AG10803 (cell line): ENCODE measurements at places on chromosomes 2 and 18.

- DNase-seq: no peak
Observed at GRCh38 chr2:177260379-177260778, 4.1 kb downstream of the NFE2L2 start.

DNA sequence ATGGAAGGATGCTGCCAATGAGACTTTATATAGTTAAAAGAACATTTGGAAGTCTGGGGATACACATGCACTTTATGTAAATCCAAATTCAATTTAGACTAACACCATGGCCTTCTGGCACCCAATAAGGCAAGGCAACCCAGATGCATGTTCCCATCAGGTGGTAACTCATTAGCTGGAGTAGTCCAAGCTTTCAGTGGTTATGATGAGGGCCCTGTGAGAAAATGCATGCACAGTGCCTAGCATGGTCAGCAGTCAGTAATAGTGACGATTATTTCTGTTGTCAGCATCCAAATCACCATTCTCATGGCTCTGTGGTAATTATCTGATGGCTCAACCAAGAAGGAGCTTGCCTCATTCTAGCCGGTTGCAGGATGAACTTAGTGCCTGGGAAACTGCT is 70.3 kb upstream of the CTLA4 start:
- peak; percentile 70 for DNase-seq

DNA sequence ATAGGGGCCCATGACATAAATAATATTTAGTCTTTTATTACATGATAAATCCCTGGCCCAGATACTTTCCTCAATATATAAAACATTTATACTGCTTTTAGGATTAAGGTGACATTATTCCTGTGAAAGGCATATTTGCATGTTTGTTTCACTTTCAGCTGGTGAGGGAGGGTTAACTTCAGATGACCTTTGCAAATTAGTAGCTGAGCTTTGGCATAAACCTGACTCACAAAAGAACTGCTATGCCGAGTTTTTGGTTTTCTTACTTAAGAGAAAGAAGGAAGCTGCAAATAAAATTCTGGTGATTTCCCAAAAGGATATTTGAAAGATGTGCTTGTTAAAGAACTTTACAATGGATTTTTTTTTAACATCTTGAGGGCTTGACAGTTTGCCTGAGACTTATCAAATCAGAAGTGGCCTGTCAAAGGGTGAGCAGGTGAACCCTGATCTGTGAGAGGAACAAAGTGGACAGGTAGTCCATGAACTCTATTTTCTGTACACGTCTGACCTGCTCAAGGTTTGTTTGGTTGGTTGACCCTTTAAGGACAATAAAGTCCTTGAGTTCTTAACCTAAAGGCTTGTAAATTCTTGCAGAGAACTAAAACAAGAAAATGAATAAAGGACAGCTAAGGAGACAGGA is 93.5 kb downstream of the FAM124B start:
- no peak for DNase-seq

DNA sequence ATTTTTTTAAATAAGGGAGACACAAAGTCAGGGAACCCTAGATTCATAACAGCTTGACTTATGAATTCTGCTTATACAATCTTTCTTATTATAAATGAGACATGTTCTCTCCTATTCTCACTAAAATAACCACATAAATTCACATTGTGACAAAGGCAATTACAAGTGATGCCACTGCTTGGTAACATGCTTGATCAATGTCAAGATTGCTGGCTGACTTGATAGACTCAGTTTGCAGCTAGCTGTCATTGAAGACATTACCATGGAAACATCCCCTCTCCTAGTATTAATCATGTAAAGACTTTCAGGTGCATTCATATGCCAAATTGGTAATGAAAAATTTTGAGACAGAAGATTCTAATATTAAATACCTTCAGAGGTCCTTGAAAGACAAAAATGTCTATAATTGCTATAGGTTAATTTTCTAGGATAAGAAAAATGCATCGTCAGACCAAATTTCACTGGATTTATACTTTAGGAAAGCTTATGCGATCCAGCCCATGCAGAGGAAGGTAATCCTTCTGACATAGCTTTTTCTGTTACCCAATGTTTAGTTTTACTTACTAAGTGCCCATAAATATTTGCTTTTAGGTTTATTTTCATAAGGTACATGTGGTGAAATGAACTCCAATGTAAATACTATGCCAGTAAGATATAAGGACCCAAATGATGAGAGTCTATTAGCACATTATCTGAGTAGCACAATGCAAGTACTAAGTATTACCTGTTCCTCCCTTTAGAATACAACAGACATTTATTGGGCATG is 32.6 kb upstream of the ENOSF1 start:
- no peak for DNase-seq

GRCh38 chr18:48875314-48875941 is 75.3 kb downstream of the SMAD7 start:
- DNase-seq: no peak

GRCh38 chr18:74316257-74317170 is 875 bp downstream of the C18orf63 start:
- DNase-seq: peak; percentile 97

DNA sequence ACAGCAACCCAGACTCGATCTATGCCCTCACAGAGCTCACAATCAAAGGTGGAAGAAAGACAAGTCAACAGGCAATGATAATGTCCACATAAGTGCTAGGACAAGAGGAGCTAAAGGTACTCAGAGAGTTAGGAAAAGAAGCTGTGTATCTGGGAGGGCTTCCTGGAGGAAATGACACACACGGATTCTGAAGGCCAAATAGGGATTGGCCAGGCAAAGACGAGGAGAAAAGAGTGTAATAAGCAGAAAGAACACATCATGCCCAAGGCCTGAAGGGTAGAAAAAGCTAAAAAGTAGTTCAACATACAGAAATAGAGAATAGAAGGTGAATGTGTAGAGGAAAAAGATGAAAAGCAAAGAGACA is 36.1 kb downstream of the VIT start:
- no peak for DNase-seq

- DNase-seq: no peak
Observed at GRCh38 chr2:107393516-107393915, 433.2 kb upstream of the RGPD4 start.

DNA sequence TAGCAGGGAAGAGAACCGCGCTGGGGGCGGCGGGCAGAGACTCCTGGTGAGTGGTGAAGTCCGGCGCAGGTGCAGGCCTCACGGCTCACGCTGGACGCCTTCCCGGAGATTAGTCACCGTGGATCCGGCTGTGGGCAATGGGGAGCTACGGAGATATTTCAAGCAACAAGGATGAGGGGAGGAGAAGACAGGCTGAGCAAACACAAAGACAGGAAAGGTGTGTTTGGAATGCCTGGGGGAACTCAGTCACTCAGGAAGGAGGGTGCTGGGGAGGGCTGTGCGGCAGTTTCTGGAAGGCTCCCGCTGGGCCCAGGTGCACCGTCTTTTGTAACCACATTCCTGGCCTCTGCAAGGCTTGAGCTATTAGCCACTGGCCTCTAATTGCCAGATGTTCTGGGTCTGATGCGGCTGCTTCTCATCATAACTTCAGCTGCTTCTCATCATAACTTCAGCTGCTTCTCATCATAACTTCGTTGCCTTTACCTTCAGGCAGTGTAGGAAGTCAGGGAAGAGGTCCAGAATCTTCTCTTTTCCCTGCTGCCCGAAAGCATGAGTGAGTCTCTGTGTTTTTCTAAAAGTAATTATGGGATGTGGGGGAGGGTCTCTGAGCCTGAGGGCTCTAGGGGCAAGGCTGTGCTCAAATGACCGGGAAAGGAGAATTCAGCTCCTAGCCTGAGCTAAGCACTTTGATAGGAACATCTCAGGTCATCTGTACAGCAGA is 118.9 kb downstream of the PXDN start:
- DNase-seq: peak; percentile 81

- DNase-seq: no peak
Observed at GRCh38 chr18:79151191-79151590, 82.0 kb downstream of the ATP9B start.

- DNase-seq: no peak
Observed at GRCh38 chr2:46241344-46241743, 55.9 kb upstream of the EPAS1 start.

DNA sequence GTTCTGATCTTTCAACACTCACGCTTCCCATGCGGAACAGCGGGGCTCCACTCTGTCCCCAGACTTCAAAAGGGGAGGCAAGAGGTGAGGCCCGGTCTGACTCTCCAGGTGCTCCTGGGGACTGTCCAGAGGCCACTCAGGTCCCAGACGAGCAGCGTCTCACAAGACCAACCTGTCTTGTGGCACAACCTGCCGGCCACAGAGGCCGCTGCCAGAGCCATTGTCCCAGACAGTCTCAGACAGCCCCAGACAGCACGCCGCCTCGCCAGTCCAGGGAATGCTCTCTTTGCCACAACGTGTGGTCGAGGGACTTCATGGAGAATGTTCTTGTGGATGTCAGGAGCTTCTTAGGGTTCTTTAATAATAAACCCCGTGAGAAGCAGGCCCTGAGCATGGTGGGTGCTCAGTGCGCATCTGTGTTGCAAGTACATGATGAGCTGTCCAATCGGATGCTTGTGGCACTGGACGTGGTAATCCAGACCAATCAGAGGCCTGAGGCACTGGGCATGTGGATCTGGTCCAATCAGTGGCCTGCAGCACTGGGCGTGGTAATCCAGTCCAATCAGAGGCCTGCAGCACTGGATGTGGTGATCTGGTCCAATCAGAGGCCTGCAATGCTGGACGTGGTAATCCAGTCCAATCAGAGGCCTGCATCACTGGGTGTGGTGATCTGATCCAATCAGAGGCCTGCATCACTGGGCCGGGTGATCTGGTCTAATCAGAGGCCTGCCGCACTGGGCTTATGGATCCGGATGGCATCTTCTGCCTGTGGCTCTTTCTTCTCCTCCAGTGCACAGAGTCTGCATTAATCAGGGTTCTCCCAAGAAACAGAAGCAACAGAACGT is 76.4 kb downstream of the TMEM18 start:
- no peak for DNase-seq

GRCh38 chr2:234670052-234670451 is 173.2 kb upstream of the ARL4C start:
- peak; percentile 84 for DNase-seq
